Endothelial cell of umbilical vein (primary cell): ENCODE measurements at places on chromosomes 7 and 10. TPM values are rescaled to one million over a fixed set of nuclear protein-coding genes. Genes with fewer than 3 reads are reported as not detected.

The VPS26A gene
- 55.8 and 60.3 TPM in 2 replicates for total RNA-seq

The MBL2 gene
- not detected in 2 replicates for total RNA-seq

The NSMCE4A gene
- 51.0 and 52.0 TPM in 2 replicates for total RNA-seq

The MSMB gene
- not detected in 2 replicates for total RNA-seq

The FAM25A gene
- total RNA-seq = not detected in 2 replicates

The ANXA8 gene
- total RNA-seq = not detected in 2 replicates

The SFRP5 gene
- total RNA-seq = not detected in 2 replicates

The GGCT gene
- total RNA-seq = 44.3 and 46.9 TPM in 2 replicates

The WNT16 gene
- not detected in 2 replicates for total RNA-seq

The FFAR4 gene
- total RNA-seq = not detected in 2 replicates
